ENCODE measurements at places on chromosomes 1 and 21. TPM values are rescaled to one million over a fixed set of nuclear protein-coding genes. Genes with fewer than 3 reads are reported as not detected.

TNNT2 gene
- total RNA-seq: 6.4 TPM

CLCA4 gene
- total RNA-seq: not detected

KLHDC8A gene
- 0.97 TPM for total RNA-seq

ADGRB2 gene
- total RNA-seq: 1.1 TPM

FCRL5 gene
- total RNA-seq: 1.2 TPM

ERVH48-1 gene
- not detected for total RNA-seq

KLHL12 gene
- 25.3 TPM for total RNA-seq

- no peak for DNase-seq
Measured at GRCh38 chr1:41006942-41007865, 14.3 kb downstream of the SLFNL1 start.

DNA sequence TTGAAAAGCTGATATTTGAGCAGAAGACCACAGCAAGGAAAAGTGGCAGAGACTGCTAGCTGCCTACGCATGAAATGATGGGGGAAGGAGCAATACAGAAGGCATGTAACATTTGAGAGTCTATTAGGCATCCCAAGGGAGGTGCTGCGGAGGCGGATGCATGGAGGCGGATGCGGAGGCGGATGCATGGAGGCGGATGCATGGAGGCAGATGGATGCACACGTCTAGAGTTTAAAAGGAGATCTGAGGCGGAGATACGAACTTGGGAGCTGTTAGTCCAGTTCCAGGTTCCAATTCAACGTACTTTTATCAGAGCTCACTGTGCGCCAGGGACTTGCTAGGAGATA, 744 bp upstream of the DDX20 start:
- no peak for DNase-seq

GRCh38 chr1:33093004-33093403, 12.1 kb downstream of the AZIN2 start:
- DNase-seq: no peak

DNA sequence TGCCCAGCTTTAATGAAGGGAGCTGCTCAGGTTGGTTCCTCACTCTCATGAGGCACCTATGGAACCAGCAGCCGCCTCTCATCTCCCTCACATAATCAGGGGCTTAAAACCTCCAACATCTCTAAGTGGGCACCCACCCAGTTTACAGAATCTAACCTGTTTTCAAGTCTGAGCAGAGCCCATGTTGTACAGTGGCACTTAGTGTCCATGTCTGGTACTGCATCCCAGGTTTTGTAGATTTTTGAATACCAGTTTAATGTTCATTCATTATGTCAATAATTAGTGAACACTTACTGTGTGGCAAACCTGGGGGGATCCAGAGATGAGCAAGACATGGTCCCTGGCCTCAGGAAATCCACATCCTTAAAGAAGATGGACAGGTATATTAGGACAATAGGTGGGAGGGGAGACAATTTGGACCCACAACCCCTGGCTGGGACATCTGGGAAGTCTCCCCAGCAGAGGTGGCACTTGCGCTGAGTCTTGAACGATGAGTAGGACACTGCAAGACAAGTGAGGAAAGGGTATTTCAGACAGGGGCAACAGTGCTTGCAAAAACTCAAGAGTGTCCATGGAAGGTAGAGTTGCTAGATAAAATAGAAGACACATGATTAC, 83.3 kb downstream of the LACTBL1 start:
- DNase-seq: no peak

- no peak for DNase-seq
Measured at GRCh38 chr1:212106286-212106792, 70.8 kb downstream of the DTL start.

- no peak for DNase-seq
Measured at GRCh38 chr1:223355699-223356098, 8.3 kb downstream of the SUSD4 start.

GRCh38 chr1:227416156-227416830, 98.0 kb upstream of the CDC42BPA start:
- no peak for DNase-seq

GRCh38 chr1:67815303-67816094, 17.8 kb downstream of the GNG12 start:
- no peak for DNase-seq

GRCh38 chr1:234899041-234899729, 229.5 kb downstream of the TOMM20 start:
- DNase-seq: peak; percentile 71

DNA sequence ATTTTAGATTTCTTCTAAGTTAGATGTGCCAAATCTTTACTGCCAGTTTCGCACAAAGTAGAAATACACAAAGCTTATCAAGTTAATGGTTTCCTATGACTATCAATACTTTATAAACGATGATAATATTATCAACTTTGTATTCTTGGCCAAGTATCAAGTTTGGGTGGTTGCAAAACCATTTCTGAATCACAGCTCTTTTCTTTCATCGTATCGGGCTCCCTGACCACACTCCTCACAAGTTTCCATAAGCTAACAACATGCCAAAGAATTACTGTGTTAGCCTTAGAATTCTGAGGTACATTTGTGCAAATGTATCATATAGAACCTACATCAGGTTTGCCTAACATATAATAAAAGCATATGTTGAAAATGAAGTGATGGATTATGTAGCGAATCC, 311.0 kb downstream of the KCTD3 start:
- no peak for DNase-seq

- peak; percentile 16 for DNase-seq
Measured at GRCh38 chr21:45295576-45296365, 8.1 kb upstream of the POFUT2 start.

DNA sequence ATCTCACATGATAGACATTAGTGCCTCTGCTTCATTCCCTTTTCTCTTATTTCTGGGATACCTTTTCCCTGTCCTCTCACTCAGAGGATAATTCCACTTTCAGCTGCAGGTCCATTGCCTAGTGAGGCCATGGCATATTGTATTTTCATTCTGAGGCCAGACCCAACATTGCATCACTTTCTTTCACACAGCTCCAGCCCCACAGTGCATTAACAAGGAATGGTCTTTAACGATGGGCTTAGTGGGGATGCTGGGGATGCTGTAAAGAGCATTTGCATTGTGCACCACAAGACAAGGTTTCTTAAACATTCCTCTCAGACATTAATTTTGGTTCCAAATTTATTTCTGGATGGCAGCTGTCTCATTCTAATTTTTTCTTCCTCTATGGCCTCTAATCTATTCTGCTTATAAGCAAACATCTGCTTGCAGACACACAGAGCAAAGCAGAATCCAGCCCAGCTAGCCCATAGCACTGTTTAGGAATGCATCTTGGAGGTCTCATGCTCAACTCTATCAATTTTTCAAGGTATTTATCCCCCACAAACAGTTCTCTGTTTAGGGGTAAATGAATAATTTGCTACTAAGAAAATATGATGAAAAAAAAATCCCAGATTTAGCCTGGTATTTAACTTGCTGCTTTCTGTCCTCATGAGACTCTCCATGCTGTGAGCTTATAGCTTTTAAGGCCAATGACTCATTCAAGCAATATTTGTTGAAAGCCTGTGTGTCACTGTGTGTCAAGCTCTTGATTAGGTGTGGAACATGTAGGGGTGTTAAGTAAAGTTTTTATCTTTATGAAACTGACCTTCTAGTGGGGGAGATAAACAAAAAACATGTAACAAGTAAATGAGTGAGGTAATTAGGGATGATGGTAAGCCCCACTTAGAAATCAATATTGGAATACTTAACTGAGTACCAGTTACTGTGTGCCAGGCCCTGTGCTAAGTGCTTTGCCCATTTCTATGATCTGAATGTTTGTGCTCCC, 44.5 kb upstream of the CCDC190 start:
- no peak for DNase-seq

DNA sequence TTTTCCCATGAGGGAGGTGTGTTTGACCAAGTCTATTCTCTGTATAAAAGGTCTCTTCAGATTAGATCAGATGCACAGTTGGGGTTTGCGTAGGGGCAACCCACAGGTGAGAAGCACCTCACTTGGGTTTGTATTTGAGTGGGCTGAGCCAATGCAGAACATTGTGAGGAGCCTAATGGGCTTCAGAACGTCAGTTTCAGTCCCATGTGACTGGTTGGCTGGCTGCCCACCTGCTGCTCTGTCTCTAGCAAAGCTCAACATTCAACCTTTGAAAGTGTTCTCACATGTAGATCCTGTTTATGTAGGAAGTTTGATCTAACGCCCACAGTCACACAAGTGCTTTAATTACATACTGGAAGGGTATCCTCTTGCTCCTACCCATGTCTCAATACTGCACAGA, 105.5 kb downstream of the FASLG start:
- no peak for DNase-seq

DNA sequence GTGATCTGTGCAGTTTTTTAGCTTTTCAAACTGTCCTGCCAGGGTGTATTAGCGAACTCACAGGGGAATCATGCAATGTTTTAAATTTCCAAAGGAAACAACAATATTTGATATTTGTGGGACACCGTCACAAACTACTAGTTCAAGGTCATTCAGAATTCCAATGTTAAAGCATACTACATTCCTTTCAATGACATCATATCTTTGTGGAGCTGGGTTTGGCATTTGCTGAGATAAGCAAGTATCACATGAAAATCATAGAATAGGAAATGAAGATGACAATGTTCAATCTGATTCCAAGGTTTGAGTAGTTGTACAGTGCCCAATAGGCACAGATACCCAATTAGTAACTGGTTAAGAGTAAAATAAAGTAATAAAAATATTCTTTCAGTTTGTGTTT, 35.6 kb downstream of the NUF2 start:
- no peak for DNase-seq

- no peak for DNase-seq
Measured at GRCh38 chr1:235199441-235199840, 38.4 kb upstream of the RBM34 start.

DNA sequence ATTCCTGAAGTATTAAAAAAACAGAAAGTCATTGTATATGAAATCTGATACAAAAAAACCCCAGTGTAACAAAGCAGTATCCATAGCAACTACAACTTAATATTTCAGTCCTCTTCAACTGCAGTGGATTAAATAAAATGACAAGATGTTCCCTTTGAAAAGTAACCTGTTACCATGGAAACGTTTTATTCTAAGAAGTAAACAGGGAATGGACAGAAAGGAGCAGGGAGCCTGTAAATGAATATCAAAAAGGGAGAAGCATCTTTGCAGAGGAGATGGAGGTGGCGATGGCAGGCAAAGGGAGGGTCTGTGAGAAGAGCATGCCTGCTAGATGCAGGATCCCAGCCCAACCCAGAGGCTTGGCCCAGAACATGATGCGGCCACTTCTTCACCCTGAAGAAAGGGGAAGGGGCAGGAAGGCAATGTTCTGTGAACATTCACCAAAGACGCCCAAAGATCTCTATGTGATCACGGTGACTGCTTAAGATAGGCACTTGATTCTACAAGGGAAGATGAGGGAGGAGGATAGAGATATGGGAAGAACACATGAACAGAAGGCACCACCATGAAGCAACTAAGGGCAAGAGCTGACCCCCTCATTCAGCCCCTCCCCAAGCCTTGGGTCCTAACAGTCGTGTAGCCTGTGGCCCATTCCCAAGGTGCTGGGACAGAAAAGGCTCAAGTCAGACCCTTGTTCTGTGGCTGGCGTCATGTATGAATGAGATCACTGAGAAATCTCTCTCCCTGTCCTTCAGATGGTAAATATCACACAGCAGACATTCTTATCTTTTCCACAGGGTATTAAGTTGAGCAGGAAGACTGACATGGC, 200.0 kb downstream of the SLC45A1 start:
- DNase-seq: no peak

DNA sequence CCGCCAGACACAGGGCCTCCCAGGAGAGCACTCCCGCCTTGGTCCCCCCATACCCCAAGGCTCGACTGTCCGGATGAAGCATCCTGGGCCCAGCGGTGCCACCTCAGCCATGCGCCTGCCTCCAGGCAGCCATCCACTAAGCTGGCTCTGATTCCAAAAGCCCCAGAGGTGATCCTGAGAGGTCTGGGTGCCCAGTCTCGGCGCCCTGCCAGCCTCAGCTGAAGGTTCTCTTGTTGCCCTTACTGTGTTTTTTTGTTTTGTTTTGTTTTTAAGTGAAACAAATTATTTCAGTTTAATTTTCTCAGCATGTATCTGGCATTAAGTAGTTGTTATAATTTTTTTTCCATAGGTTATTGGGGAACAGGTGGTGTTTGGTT, 44.9 kb downstream of the NUAK2 start:
- DNase-seq: no peak

- no peak for DNase-seq
Measured at GRCh38 chr1:201783572-201783971, 45.4 kb upstream of the IPO9 start.

DNA sequence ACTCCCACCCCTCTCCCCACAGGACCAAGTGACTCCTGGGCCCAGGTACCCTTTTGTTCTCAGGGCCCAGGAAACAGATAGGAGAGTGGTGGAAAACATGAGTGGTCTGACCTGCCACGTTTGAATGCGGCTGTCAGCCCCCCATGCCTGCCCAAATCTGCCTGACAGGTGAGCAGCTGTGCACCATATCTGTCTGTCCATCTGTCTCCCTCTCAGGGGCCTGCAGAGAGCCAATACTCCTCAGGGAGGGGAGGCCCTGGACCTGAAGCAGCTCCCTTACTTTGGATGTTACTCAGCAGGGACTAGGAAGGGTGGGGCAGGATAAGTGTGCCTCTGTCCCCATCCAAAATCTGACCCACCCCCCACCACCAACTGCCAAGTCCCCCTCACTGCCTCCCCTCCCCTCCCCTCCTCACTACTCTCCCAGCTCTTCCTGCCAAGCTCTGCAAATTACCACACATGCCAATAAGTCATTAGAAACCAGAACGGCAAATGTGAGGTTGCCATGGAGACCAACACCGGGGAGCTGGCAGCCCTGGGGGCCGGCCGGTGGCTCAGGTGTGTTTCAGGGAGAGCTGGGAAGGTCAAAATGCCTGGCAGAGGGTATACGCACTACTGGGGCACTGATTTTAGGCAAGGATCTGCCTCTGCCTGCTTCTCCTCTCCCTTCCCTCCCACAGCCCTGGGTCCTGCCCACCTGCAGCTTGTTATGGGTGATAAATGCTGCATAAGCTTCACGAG, 11.5 kb downstream of the LRRN2 start:
- DNase-seq: no peak

GRCh38 chr1:243399561-243400155, 143.8 kb downstream of the SDCCAG8 start:
- DNase-seq: no peak

DNA sequence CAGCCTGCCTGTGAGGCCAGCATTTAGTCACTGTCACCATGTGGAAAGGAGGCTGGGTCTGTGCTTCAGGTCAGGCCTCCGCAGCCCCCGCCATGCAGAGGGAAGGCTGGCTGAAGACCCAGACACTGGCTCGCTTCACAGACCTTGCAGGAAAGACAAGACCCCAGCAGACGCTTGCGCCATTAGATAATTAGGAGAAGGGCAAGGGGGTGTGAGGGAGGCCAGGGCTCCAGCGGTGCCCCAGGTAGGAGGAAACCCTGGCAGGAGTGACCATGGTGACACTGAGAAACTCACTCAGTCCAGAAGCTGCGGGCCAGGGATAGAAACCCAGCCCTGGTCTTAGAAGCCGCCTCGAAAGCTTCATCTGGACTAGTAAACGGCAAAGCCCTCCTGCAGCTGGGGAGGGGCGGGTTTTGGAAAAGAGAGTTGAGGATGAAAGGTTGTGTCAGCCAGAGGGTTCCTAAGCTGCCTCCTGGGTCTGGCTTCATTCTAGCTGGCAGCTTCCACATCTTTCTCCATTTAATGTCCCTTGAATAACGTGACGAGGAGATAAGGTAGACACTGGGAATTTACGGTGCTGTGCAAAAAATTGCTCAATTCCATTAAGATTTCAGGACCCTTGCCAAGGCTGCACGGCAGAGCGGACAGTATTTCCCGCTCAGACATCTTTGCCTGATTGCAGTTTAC, 294.1 kb upstream of the VAMP3 start:
- DNase-seq: no peak

All from lower lobe of right lung (tissue), 2 donors.